GM10248 (cell line): ENCODE measurements at places on chromosomes 2 and 18.

DNA sequence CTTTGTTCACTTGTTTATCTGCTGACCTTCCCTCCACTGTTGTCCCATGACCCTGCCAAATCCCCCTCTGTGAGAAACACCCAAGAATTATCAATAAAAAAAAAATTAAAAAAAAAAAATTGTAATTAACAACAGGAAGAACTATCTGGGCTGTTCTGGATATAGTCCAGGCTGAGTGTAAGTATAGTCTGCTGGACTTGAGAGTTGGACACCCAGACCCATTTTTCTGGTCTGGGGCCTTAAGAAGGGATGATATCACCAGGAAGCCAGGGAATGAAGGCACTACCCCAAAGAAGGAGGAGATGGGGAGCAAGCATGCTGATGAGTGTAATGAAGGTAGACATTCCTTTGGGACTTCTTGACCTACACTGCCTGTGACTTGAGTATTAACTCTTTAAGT is 72.1 kb upstream of the ZFP36L2 start:
- no peak for DNase-seq

GRCh38 chr2:106960683-106961161 is 74.8 kb upstream of the ST6GAL2 start:
- DNase-seq, result no peak

DNA sequence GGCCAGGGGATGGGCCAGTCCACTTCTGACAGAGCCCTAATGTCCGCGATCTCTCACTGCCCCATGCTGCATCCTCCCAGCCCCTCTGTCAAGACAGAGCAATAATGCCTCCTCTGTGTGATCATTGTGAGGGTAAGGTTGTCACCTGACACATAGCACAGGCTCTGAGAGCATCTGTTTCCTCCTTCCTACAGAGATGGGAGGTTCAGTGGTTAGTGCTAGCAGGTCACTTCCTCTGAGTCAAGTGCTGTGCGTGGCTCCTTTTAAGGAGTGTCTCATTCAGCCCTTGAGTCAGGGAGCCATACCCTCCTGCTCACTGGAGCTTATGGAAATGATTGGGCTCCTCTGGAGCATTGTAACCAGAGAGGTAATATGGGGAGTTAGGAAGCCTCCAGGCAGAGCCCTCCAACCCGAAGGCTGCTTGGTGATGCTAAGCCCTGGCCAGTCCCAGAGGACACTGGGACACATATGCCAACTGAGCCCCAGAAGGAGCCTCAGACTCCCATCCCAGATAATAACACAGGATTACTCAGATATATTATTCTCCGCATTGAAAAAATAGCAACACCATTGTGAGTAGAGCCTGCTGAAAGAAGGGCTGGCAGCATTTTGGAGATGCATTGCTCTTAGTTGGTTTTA is 189.0 kb downstream of the GALNT1 start:
- no peak for DNase-seq

DNA sequence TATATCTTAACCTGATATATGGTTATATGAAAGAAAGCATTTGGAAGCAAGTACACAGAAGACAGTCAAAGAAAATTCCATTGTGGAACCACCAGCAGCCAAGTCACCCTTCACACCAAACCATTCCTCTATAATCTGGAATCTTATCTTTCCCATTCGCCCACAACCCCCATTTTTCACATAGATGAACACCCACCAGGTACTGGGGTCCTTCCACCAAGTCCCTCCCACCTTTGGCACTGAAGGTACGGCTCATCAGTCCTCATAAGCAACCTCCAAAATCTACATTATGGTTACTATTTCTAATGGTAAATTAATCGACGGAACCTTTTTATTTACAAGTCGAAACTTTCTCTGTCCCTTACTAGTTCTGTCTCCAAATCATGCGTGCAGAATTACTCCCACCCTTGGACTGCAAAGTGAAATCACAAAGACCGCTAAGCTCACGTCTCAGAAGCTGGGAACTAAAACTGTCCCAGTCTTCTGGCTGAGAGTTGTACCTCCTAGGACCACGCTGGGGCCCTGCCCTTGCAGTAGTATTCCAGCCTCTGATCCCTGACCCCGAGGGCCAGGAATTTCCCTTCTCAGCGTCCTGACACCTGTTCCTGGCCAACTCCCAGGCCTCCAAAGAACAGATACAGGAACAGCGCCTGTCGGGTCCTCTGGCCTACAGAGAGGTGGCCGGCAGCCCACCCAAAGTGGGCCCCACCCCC is 702 bp downstream of the OLA1 start:
- DNase-seq, result peak; percentile 35

GRCh38 chr2:170571612-170572011 is 143.5 kb upstream of the SP5 start:
- DNase-seq, result no peak

- DNase-seq, result peak; percentile 38
Observed at GRCh38 chr2:96315400-96316071, 9.6 kb upstream of the ITPRIPL1 start.

- no peak for DNase-seq
Observed at GRCh38 chr18:44730803-44731529, 50.3 kb downstream of the SETBP1 start.

GRCh38 chr2:236662231-236663185 is 92.9 kb downstream of the ACKR3 start:
- DNase-seq, result no peak

GRCh38 chr18:54135216-54135615 is 89.3 kb downstream of the MBD2 start:
- DNase-seq, result no peak

DNA sequence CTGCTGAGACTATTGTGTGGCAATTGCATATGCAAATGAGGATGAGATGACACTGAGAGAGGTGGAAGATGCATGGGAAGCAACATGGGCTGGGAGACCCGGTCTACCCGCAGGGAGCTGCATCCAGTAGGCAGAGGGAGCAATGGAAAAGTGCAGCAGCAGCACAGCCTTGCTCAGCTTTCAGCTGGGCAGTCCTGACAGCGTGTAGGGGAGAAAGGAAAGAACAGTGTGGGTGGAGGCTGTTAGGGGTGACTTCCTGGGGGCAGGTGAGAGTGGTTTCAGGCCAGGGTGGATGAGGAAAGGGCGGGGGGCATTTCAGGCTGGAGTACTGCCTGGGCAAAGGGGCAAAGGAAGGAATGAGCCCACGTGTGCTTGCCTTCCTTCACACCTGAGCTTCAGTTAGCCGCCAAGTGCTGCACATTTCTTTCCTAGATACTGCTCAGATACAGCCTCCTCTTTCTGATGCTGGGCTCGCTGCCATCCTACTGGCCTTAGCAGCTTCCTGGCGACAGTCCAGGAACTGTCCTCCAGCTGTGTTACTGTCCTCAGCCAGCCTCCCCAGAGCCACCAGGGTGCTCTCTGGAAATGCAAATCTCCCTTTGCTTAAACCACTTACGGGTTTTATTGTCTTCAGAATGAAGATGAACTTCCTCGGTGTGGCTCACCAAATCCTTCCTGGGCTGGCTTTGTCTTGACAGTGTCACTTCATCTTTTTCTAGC is 276.3 kb downstream of the TSN start:
- DNase-seq, result no peak

DNA sequence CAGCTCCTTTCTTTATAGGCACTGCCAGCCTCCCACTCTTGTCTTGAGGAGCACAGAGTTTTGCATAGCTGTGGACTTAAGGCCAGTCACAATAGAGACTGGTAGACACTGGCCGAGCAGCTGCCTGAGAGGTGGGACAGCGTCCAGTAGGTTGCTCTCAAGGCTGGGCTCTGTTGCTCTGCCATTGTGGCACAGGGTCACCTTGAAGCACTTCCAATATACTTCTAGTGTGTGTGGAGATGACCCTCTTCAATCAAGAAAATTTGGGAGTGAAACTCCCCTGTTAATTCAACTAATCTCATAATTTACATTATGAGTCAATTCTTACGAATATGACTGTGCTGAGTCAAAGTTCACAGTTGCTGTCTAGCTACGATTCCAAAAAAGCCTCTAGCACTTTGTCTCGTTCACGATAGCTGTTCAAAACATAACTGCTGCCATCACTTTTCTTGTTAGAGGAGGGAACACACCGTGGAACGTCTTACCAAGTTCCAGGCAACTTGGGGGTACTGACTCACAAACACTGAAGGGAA is 636.2 kb downstream of the EPHA4 start:
- no peak for DNase-seq

GRCh38 chr2:23939987-23940717 is at the start of gene UBXN2A:
Gene UBXN2A, plus strand, starts transcription at chr2:23940463. Its CDS starts 17,852 bp downstream, at chr2:23958315.
- DNase-seq, result peak; percentile 89

DNA sequence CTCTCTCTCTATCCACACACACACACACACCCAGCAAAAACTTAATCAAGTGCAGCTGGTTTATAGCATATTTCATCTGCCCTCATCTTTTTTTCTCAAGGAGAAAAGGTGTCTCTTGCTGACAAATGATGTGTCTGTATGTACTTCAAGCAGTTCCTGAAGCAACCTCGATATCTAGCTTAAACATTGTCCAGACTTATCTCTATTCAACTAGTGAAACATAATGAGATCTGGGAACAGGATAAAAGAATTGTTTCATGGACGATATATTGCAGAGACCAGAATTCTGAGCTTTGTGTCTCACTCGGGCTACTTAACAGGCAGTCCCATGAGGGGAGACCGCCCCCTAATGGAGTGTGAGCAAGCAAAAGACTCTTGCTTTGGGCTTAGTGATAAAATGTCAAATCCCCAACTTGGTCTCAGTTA is 929.2 kb upstream of the SOX11 start:
- DNase-seq, result no peak

DNA sequence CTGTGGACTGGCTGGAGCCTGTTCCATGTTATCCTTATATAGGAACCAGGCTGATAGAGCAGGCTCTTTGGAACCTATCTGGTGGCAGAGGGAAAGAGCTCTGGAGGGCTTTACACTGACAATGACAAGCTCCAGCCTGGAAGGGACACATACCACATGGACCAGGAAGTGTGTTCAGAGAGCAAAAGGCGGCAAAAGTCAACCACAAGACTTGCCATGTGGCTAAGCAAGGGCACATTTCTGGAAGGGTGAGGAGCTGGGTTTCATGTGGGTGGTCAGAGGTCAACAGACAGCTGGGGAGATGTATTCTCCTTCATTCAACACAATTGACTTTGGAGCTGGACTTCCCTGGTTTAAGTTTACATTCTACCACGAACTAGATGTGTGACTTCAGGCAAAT is 325.2 kb downstream of the DYSF start:
- DNase-seq, result no peak

DNA sequence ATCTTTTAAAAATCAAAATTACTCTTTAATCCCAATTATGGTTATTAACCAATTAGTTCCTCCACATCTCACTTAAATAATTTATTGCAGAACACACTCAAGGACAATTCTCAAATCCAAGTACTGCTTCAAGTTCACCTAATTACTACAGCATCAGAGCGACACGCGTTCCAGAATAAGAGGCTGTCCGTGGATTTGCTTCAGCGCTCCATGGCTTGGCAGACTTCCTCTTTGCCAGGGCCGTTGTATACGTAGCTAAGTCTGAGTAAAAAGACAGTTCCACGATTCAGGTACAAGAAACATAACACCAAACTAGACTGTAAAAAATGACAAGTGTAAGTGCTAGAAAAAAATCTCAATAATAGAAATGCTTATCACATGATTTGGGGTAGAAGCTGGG is 153.2 kb upstream of the MYT1L start:
- DNase-seq, result no peak

GRCh38 chr2:76270096-76270710 is 559.5 kb upstream of the GCFC2 start:
- no peak for DNase-seq

- DNase-seq, result no peak
Observed at GRCh38 chr2:61845320-61845719, 8.5 kb downstream of the FAM161A start.

DNA sequence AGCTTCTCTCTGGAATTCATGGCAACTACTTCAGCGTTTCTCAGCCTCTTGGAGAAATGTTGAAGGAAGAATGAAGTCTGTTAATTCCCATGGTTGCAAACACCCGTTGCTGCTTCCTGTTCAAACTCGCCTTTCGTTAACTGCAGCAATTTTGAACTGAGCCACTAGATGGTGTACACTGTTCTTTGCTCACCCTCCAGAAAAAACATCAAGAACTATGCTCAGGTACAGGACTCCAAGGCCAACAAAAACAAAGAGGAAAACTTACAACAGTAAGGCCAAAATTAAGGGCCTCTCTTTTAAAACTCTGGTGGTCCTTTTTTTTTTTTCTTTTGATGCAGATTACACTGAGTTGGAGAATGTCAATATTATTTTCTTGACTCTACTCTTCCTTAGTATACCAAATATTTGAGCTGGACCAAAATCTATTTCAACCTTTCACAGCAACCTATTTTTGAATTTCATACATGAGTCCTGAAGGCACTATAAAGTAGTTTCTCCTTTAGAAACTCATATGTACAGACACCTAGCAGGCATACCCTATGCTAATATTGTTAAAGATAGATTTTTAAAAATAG is 58.2 kb downstream of the KLHL14 start:
- peak; percentile 31 for DNase-seq

GRCh38 chr2:179817181-179817841 is 44.1 kb downstream of the ZNF385B start:
- no peak for DNase-seq

DNA sequence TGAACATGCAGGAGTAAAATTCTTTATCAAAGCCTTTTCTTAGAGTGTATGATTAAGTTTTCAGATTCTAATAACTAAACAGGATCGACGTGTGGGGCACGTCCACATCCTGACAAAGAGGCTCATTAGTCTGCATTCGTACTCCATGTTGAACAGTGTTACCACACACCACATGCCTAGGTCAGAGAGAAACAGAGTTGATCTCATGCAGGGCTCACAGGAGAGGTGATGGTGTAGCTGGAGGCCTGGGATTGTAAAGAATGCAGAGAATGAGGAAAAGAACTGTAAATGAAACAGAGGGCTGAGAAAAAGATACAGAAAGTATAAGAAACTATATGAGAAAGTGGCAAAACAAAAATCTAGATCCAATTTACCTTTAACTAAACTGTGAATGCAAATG is 632.5 kb downstream of the BCL11A start:
- no peak for DNase-seq

- DNase-seq, result no peak
Observed at GRCh38 chr2:157903626-157904025, 27.5 kb upstream of the ACVR1 start.

- DNase-seq, result no peak
Observed at GRCh38 chr2:8435608-8436007, 246.2 kb upstream of the ID2 start.

GRCh38 chr2:189679226-189679625 is 4.8 kb downstream of the ANKAR start:
- no peak for DNase-seq

- DNase-seq, result no peak
Observed at GRCh38 chr2:68753318-68753717, 18.7 kb downstream of the ARHGAP25 start.

- no peak for DNase-seq
Observed at GRCh38 chr2:229838729-229839128, 83.1 kb downstream of the TRIP12 start.
